Kidney epithelial cell (primary cell): ENCODE measurements at places on chromosomes 6 and 20.

DNA sequence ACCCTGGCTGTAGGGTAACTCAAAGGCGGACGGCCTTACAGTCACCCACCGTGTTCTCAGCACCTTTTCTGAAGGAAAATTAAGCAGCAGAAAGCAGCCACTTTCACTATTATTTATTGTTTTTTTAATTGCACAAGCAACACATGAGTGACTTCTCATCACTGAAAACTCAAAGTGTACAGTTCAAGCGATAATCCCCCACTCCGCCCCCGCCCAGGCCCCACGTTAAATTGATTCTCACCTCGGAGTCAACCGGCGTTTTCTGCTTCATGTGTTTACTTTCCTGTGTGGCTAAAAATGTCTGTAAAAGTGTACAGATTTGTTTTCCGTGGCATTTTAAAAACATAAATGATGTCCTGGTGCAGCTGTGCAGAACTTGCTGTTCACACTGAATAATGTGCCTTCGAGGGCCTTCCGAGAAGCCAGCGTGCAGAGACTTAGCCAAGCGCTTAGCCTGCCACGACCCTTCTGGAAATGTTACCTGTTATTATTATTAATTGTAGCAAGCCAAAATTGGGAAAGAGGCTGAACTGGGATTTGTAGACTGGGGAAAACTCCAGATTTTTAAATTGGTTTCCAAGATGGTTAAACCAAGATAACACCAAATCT, 335.7 kb downstream of the CDH4 start:
- DNase-seq, result no peak

GRCh38 chr20:53362736-53363135, 230.9 kb downstream of the ZNF217 start:
- no peak for DNase-seq

DNA sequence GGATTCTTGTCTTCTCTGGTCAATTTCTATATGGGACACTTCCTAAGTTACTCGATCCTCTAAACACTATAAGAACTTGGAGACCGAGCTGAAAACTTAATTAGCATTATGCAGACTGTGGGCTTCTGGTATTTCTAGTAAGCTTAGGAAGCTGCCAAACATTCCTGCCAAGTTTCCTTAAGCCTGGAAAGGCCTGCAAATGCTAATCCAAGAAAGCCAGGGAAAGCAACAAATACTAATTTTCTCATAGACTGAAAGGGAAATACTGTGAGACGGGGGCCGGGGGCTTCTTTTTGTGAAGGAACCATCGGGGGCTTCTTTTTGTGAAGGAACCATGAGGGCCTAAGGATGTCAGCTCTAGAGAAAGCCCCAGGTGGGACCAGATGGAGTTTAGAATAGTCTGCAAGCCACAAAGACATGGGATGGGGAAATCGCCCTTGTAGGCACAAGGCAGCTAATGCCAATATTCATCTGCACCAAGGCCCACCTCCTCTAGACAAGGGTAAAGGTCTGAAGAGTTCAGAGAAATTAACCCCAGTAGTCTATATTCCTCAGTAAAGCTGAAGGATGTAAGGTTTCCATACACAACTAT, 332.4 kb upstream of the PRDM1 start:
- no peak for DNase-seq

- no peak for DNase-seq
Measured at GRCh38 chr6:169046483-169047192, 207.0 kb downstream of the THBS2 start.

- no peak for DNase-seq
Measured at GRCh38 chr6:43705996-43706395, 18.4 kb upstream of the MRPS18A start.

GRCh38 chr20:63335711-63336110, 25.4 kb downstream of the CHRNA4 start:
- DNase-seq, result no peak

DNA sequence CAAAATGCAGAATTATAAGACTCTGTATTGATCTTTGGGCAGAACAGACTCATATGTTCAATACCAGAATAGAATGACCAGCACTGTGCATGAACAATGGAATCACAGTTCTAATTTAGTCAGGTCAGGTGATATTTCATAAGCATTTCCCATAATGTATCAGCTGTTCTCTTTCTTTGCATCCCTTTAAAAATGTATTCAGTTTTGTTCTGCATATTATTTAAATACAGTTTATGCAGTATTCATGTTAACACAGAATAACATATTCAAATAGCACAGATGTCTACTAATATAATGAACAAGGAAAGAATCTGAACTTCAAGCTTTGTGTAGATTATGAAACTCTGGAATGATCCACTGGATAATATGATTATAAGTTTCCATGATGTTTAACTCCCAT, 128.5 kb downstream of the LAMP5 start:
- DNase-seq, result no peak

GRCh38 chr6:164133095-164133494, 718.6 kb downstream of the QKI start:
- DNase-seq, result no peak

- no peak for DNase-seq
Measured at GRCh38 chr20:23362392-23363256, 642 bp downstream of the GZF1 start.

GRCh38 chr20:23116311-23117089, 30.4 kb upstream of the CD93 start:
- no peak for DNase-seq
